GM04504 (cell line): ENCODE measurements at places on chromosomes 3 and 15.

- no peak for DNase-seq
Measured at GRCh38 chr15:60162968-60163355, 158.9 kb downstream of the FOXB1 start.

GRCh38 chr15:58459045-58459444 lies 27.3 kb downstream of the LIPC start:
- no peak for DNase-seq

- no peak for DNase-seq
Measured at GRCh38 chr3:71022551-71023335, 560.8 kb downstream of the FOXP1 start.

DNA sequence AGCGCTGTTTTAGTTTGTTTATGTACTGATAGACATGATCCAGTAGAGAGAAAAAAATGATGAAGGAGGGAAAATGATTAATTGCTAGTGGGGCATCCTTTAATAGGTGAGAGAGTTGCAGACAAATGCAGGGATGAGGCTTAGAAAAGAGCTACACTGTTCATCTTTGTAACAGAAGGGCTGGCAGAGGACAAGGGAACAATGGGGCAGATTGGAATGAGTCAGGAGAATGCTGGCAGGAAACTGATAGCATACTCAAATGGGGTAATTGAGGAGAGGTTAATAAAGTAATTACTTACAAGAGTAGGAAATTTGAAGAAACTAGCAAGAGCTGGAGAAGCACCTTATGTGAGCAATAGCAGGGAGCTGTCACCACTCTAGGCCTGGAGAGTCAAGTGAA lies 170.9 kb downstream of the OXSM start:
- no peak for DNase-seq

DNA sequence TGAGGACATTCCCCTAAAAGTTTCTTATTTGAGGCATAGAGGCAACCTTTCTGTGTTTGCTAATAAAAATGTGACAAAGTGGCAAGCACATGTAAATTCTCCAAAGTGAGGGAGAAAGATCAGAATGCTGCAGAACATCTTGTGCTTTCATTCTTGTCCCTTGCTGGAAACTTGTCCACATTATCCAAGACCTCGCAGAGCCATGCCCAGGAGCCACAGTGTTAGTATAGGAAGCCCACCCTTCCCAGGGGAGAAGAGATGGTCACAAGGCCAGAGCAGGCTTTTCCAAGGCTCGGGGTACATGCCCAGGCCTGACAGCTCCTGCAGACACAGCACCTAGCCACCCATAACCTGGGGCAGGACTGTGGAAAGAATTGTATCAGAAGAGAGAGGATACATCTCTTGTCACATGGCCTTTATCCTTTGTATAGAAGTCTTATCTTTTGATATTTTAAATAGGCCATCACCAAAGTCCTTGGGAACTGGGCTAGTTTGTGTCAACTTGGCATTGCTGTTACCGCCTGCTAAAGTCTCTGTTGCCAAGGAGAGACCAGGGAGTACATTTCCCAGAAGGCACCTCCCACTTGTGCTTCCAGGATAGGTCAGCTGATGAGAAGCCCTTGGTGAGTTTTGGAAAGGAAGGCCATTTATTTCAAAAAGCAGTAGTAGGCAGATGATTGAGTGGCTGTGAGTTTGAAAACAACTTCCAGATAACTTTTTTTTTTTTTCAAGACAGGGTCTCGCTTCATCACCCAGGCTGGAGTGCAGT lies 10.5 kb downstream of the DLEC1 start:
- no peak for DNase-seq

DNA sequence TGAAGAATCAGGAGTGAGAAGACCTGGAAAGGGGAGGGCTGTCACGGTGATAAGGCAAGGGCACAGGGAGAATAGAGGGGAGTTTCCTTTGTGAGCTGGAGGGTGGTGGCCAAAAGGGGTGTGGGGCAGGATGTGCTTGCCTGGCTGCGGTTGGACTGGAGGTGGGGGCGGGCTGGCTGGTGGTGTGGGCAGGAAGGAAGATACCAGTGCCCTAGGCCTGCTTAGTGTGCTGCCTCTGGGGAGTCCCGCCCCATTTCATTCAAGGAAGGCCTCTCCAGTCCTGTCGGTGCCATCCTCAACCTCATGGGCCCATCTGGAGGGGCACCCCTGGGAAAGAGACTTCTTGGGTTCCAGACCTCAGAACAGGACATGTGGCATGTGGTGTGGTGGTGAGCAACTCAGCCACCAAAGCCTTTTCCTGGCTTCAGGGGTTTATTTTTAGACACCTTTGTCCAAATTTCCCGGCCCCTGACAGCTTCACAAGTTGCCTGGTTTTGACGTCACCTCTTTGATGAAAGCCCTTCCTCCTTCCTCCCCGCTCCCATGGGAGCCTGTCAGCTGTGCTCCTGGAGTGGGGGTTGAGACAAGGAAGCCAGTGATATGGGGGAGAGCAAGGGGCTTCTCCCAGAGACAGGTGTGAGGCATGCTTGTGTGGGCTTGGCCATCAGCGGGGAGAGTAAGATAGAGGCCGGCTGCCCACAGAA lies 15.6 kb downstream of the TEX264 start:
- DNase-seq, result no peak

GRCh38 chr3:171258316-171258715 lies 201.9 kb downstream of the TNIK start:
- no peak for DNase-seq
